Camera-type eye (tissue), 1 donor: ENCODE measurements at places on chromosomes 4 and X. TPM values are rescaled to one million over a fixed set of nuclear protein-coding genes. Genes with fewer than 3 reads are reported as not detected.

EVC gene
- 52.3 TPM for total RNA-seq

TACR3 gene
- total RNA-seq = 6.3 TPM

UGT2B15 gene
- not detected for total RNA-seq

PSAPL1 gene
- 0.05 TPM for total RNA-seq

EDA gene
- total RNA-seq = 9.0 TPM

ASB9 gene
- total RNA-seq = 5.3 TPM

CACNA1F gene
- total RNA-seq = 27.9 TPM

TKTL2 gene
- 0.33 TPM for total RNA-seq

FMR1NB gene
- not detected for total RNA-seq

ZDHHC15 gene
- 8.0 TPM for total RNA-seq

SSX2B gene
- not detected for total RNA-seq

TBC1D8B gene
- total RNA-seq = 18.3 TPM

FAM9C gene
- not detected for total RNA-seq

MUC7 gene
- total RNA-seq = 0.44 TPM

HNRNPDL gene
- 320 TPM for total RNA-seq

TCEANC gene
- total RNA-seq = 10.4 TPM

ALAS2 gene
- 43.5 TPM for total RNA-seq

FAAH2 gene
- 3.1 TPM for total RNA-seq

SPIN2A gene
- 2.0 TPM for total RNA-seq

TBX22 gene
- 1.3 TPM for total RNA-seq

SLC10A6 gene
- 0.99 TPM for total RNA-seq

CXCR3 gene
- not detected for total RNA-seq

FGF13 gene
- 42.1 TPM for total RNA-seq

ADGRG2 gene
- 12.8 TPM for total RNA-seq

OPRPN gene
- total RNA-seq = 9.1 TPM

FAM9B gene
- total RNA-seq = not detected

BEND2 gene
- total RNA-seq = 0.27 TPM

ANKRD17 gene
- total RNA-seq = 111 TPM

KLKB1 gene
- 2.1 TPM for total RNA-seq

TDO2 gene
- total RNA-seq = 0.82 TPM

CORIN gene
- total RNA-seq = 1.7 TPM

COL25A1 gene
- total RNA-seq = 65.3 TPM

TMPRSS11A gene
- 0.33 TPM for total RNA-seq

HSFX1 gene
- total RNA-seq = 3.4 TPM

C1QTNF7 gene
- total RNA-seq = 14.6 TPM

NUDT11 gene
- 18.8 TPM for total RNA-seq

IDH3G gene
- total RNA-seq = 54.5 TPM

PDZD4 gene
- 44.0 TPM for total RNA-seq

XK gene
- 5.8 TPM for total RNA-seq

PARM1 gene
- 47.4 TPM for total RNA-seq

NPY5R gene
- total RNA-seq = 1.4 TPM

NXF2 gene
- not detected for total RNA-seq

TMEM271 gene
- 1.3 TPM for total RNA-seq

AMTN gene
- total RNA-seq = not detected

SLC35A2 gene
- 9.0 TPM for total RNA-seq

RAB33A gene
- 8.0 TPM for total RNA-seq

DUX4 gene
- not detected for total RNA-seq

OTC gene
- total RNA-seq = not detected

PABPC5 gene
- total RNA-seq = 8.4 TPM

MAOA gene
- 58.4 TPM for total RNA-seq

CFAP299 gene
- total RNA-seq = 4.3 TPM

USP17L10 gene
- not detected for total RNA-seq

PDE5A gene
- 101 TPM for total RNA-seq

QRFPR gene
- 2.5 TPM for total RNA-seq

RBBP7 gene
- total RNA-seq = 91.7 TPM

PCDH18 gene
- 143 TPM for total RNA-seq

VEGFD gene
- total RNA-seq = 0.38 TPM
